Activated CD4-positive, alpha-beta T cell treated with anti-CD3 and anti-CD28 coated beads, Interleukin-2, amount 10 ng/mL, durations not matched to agents 24 days and 14 days (primary cell): ENCODE measurements at places on chromosomes 5 and 9.

DNA sequence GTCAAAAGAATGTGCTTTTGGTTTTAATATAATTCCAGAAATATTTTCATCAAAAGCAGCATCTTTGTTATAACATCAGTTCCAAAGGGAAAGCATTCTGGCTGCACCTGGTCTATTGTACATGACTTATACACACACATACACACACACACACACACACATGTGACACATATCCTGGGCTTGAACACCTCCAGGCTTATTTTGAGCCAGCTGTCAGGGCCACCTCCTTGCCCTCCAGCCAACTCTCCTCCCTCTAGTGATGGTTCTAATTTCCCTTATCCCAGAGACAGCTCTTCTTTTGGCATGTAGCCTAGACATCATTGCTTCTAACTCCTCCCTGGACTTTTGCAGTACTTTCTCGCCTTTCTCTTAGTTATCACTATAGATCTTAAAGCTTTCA is 115.0 kb downstream of the PIK3R1 start:
- DNase-seq: no peak

DNA sequence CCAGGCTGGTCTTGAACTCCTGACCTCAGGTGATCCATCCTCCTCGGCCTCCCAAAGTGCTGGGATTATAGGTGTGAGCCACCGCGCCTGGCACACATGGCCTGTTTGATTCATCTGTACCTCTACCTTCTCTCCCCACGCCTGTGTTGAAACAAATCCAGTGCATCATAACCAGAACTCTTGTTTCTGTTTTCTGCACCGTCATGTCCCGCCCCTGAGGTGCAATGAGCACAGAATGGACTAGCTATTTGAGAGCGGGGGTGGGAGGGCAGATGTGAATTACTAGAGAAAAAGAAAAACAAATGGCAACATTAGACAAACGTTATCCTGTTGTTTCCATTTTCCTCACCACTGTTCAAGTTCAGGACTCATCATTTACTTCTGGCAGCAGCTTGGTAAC is 10.7 kb upstream of the FAM193B start:
- DNase-seq: no peak

- no peak for DNase-seq
These were observed 8.9 kb upstream of the ZNF454 start for GRCh38 chr5:178931846-178932760.

- peak; percentile 85 for DNase-seq
These were observed at the start of gene FAM163B for GRCh38 chr9:133609311-133610098. FAM163B (minus strand) TSS chr9:133609389; CDS start chr9:133580223, 29,166 bp downstream.

DNA sequence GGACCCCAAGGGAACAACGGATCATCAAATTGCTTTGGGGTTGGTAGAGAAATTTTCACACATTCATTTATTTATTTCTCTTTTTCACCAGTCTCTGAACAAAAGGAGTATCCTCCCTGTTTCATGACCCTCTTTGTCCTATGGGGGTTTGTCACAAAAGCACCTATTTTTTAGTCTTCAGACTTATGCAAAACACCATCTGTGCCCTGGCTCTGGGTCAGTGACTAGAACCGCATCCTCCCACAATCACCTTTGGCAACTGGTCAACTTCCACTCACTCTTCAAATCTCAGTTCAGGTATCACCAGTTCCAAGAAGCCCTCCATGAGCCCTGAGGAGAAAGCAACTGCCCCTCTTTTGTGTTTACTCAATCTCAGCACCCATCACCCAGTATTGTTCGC is 395.7 kb downstream of the CDK5RAP2 start:
- DNase-seq: no peak

DNA sequence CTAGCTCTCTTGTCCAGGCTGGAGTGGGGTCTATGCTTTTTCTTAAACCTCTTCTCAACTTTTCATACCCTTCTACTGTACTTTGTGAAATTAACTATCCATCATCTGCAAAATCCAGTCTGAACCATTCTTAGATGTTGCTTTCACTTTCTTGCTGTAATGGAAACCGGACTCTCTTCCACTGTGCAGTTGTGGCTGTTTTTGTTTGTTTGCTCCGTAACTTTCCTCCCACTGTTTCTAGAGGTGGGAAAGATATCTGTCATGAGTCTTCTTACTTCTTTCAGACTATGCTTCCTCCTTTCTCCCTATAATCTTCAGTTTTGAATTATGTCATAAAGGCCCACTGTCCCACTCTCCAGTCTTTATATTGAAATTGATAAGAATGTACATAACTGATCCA is 6.5 kb downstream of the TNPO1 start:
- DNase-seq: no peak

- peak; percentile 61 for DNase-seq
These were observed at the start of gene PCDHA8 for GRCh38 chr5:140840978-140841962. PCDHA8 (plus strand) TSS chr5:140841187; CDS start chr5:140841322, 135 bp downstream.

- no peak for DNase-seq
These were observed 86.9 kb upstream of the CTNNA1 start for GRCh38 chr5:138666226-138666742.

DNA sequence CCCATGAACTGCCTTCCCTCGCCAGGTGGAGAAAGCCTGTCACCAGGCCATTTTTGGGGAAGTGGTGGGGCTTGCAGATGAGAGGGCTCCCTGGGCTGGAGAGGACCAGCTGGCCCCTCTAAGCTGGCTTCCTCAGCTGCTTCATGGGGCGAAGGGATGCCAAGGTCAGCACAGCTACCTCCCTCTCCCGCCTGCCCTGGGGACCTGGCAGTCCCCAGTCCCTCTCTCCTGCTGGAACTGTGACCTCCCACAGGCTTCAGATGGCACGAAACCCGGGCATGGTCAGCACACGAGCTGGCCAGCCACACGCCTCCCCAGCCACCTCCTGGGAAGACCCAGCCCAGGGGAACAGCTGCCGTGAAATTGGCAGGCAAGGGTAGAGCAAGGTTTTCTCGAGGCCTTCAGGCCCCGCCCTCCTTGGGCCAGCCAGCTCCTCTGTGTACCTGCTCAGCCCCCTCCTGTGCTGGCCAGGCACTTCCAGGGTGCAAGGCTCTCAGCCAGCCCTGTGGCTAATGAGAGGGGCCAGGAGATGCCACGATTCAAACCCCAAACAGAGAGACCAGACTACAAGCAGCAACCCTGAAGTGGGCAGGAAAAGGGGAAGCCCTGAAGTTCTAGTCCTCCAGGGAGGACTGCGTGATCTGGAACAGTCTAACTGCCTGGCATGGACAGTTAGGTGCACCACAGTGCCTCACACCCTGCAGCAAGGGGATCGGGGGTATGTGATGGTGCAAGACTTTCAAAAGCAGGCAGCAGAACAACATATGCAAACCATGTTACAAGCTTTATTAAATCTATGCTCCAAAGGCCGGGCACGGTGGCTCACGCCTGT is 12.9 kb downstream of the PLPP7 start:
- DNase-seq: no peak

GRCh38 chr5:14062178-14062577 is 81.0 kb upstream of the TRIO start:
- DNase-seq: no peak

GRCh38 chr5:127428276-127428675 is 89.2 kb upstream of the PRRC1 start:
- no peak for DNase-seq

GRCh38 chr9:10268531-10269485 is 344.0 kb downstream of the PTPRD start:
- no peak for DNase-seq

GRCh38 chr5:160887780-160888179 is 35.8 kb upstream of the ATP10B start:
- DNase-seq: no peak

GRCh38 chr5:76427206-76428140 is 24.4 kb downstream of the IQGAP2 start:
- no peak for DNase-seq

DNA sequence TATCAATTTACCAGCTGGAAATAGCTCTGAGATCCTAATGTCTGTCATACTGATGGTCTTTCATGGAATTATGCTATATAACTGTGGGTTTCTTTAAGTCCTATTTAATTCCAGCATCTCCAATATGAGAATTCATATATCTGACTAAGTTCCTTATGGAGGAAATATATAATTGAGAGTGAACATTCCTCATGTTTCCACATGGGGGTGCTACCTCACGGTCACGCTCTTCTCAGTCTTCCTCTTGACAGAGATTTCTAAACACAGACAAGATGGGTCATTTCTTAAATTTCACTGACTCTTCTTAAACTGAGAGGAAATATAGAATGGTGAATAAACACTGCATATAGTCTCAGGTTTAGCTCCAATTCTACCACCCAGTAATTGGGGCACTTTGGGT is 212.1 kb downstream of the SLF1 start:
- no peak for DNase-seq

GRCh38 chr5:21623831-21624230 is 1229.3 kb downstream of the CDH12 start:
- no peak for DNase-seq

GRCh38 chr9:86766912-86767311 is 180.4 kb downstream of the GAS1 start:
- no peak for DNase-seq

- DNase-seq: no peak
These were observed 28.7 kb downstream of the CAST start for GRCh38 chr5:96690861-96691260.

- no peak for DNase-seq
These were observed 760.2 kb downstream of the TAF11L14 start for GRCh38 chr5:18394443-18394804.
